ENCODE measurements at places on chromosomes 13 and 19.
A peak's percentile ranks its signal among the peaks of the same experiment; 100 is the strongest.

GRCh38 chr13:100608906-100609305 lies 20.3 kb upstream of the GGACT start:
- no peak for DNase-seq

GRCh38 chr13:79427265-79427664 lies 21.2 kb upstream of the RBM26 start:
- no peak for DNase-seq

DNA sequence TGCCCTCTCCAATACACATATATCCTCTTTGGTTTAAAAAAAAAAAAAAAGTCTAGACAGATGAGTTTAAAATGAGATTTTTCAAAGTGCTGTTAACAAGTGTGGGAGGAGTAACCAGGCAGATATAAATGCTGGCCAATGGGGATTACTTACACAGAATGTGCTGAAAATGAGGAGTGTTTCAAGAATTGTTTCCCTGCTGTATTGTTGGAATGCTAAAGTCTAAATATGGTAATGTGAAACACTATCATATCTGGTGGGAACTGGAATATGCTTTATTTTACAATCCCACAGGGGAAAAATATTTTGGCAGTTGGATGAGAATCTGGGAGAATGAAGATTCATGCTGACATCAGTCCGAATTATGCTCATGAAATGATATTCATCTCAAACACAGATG lies 250.7 kb downstream of the DCT start:
- no peak for DNase-seq

- DNase-seq: no peak
These were observed 2.4 kb upstream of the OR7A5 start for GRCh38 chr19:14837391-14837790.

GRCh38 chr13:94825507-94825906 lies 113.2 kb upstream of the SOX21 start:
- DNase-seq: no peak

DNA sequence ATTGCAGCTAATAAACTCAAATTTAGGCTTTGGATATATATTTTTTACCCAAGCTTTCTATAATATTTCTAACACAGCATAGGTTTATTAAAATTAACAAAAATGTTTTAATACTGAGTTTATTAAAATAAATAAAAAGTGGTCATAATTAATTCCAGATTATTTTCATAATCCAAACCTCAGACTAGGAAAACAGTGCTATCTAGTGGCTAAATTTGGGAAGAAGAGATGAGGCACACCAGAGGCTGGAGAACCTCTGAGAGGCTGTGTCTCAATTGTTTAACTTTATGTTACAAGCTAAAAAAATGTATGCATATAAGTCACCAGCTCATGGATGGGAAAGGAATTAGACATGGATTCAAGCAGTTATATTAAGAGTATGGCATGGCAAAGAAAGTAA lies 392.5 kb downstream of the DIAPH3 start:
- DNase-seq: no peak

DNA sequence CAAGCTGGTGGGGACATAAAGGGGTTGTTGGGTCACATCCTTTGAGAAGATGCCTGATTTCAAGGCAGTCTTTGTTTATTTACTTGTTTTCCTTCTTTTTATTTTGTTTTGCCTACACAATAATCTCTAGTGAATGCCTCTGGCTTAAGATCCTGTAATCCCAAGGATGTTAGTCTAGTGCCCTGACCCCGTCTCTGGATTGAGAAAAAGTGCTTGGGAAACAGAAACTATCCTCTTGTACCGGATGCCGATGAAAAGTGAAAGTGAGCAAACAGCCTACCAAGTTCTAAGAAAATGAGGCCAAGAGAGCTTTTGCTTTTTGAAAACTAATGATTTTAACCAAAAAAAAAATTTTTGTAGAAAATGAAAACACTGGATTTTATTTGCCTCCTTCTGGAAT lies 42.1 kb upstream of the C1QTNF9 start:
- DNase-seq: no peak

GRCh38 chr19:20968092-20968491 lies 45.0 kb downstream of the ZNF85 start:
- no peak for DNase-seq

GRCh38 chr19:45643927-45644771 lies 5.0 kb upstream of the EML2 start:
- DNase-seq: no peak

GRCh38 chr13:27168906-27169657 lies 2.5 kb downstream of the USP12 start:
- DNase-seq: no peak

- DNase-seq: no peak
These were observed 599 bp upstream of the F10 start for GRCh38 chr13:113121928-113122471.

- DNase-seq: no peak
These were observed 6.0 kb upstream of the EML2 start for GRCh38 chr19:45645068-45645630.

DNA sequence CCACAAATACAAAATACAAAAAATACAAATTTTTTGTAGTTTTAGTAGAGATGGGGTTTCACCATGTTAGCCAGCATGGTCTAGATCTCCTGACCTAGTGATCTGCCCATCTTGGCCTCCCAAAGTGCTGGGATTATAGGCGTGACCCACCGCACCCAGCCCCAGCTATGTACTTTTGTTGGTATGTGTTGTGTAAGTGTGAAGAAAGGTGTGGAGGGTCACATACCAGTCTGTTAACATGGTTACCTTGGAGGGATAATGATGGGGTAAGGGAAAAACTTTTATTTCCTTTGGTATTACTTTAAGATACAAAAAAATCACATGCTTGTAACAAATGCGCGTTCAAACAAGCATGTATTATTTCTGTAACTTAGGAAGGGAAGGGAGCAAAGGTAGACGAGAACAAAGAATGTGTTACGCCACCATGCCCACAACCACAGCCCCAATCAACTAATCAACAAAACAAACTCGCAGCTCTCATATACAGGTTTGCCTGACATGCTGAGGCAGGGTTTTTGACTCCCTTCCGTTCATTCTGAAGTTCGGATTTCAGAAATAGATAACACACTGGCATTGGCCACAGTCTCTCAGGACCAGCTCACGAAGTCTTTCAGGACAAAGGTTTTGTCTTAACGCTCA lies 13.5 kb upstream of the VWA8 start:
- no peak for DNase-seq

DNA sequence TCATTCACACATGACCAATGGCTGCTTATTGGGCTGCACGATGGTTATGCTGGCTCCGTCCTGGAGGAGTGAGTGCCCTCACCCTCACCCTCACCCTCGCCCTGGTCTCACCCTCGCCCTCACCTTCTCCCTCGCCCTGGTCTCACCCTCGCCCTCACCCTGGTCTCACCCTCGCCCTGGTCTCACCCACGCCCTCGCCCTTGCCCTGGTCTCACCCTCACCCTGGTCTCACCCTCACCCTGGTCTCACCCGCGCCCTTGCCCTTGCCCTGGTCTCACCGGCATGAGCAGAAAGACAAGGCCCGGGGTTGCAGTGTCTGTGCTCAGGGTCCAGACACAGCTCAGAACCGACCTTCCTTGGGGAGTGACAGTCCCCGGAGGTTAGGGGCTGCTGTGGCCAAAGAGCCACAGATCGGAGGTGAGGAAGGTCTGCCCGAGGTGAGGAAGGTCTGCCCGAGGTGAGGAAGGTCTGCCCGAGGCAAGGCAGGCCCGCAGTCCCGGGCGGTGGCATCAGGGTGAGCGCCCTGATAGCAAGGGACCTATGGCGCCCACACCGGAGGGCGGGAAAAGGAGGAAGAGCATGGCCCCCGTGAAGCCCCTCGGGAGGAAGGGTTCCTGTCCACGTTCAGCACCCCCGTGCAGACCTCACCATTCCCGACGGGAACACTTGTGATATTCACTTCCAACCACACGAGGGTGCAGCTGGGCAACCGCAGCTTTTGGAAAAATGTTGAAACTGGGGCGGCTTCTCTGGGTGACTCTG lies 65.6 kb downstream of the MCF2L start:
- peak; percentile 31 for DNase-seq

- no peak for DNase-seq
These were observed 576.9 kb downstream of the IRS2 start for GRCh38 chr13:109209526-109209925.

- no peak for DNase-seq
These were observed 13.9 kb upstream of the SIAH3 start for GRCh38 chr13:45865414-45865813.

DNA sequence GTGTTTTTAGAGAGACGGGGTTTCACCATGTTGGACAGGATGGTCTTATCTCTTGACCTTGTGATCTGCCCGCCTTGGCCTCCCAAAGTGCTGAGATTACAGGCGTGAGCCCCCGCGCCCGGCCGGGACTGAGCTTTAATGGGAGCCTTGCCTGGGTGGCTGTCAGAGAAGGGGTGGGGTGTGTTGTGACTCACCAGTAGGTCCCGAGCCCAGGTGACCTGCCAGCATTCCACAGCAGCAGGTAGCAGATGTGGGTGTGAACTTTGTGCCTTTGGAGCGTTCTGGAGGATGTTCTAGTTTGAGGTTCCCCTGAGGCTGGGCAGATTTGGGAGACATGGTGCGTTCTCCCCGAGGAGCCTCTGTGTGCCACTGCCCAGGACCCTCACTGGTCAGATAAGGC lies 7.1 kb upstream of the EPN1 start:
- no peak for DNase-seq

DNA sequence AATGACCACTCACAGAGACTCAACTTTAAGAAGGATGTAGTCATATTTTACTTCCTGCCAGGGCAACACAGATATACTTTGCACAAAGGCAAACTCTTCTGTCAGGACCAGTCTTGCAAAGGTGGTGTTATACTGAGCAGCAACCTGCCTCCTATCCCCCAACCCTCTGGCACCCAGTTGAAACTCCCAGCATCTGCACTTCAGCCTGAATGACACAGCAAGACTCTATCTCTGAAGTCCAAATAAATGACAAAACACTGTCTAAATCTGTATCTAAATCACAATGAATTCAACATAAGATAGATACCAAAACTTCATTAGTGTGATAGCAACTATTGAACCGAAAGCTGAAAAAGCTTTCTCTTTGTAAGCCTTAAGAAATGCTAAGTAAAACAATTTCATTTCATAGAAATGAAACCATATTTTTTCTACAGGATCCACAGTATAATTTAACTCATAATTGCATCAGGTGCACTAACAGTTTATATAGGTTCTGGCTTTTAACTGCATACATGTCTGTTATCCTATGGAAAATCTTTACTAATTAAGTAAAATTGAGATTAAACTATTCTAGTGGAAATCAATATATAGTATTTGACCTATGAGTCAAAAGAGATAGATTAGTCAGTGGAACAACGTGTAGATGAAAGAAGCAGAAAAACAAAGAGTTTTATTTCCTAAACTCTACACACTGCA lies 163.7 kb downstream of the TBC1D4 start:
- DNase-seq: no peak

GRCh38 chr13:31192306-31192705 lies 7.5 kb upstream of the B3GLCT start:
- no peak for DNase-seq

- DNase-seq: no peak
These were observed 37.3 kb downstream of the MBNL2 start for GRCh38 chr13:97259410-97259797.

DNA sequence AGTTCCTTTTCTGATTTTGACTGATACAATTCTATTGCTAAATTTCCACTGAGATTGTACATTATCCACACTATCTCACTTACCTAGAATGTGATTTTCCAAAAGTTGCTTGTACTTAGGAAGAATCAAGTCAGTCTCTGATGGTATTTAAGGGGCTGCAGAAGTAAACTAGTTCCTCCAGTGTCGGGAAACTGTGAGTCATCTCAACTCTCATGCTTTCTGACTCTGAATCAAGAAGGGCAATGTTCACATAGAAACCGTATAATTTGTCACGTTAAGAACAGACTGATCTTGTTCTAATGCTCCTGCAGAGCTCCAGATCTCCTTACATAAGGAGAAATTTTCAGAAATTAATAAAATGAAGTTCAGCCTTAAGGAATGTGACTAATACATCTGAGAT lies 369.3 kb downstream of the KLF5 start:
- no peak for DNase-seq

- DNase-seq: peak; percentile 73
These were observed 84.7 kb upstream of the DOCK9 start for GRCh38 chr13:99062593-99062992.

- DNase-seq: no peak
These were observed 101.9 kb downstream of the KLF12 start for GRCh38 chr13:74032325-74032724.

- DNase-seq: peak; percentile 13
These were observed 1.0 kb downstream of the AP2S1 start for GRCh38 chr19:46849610-46850009.

DNA sequence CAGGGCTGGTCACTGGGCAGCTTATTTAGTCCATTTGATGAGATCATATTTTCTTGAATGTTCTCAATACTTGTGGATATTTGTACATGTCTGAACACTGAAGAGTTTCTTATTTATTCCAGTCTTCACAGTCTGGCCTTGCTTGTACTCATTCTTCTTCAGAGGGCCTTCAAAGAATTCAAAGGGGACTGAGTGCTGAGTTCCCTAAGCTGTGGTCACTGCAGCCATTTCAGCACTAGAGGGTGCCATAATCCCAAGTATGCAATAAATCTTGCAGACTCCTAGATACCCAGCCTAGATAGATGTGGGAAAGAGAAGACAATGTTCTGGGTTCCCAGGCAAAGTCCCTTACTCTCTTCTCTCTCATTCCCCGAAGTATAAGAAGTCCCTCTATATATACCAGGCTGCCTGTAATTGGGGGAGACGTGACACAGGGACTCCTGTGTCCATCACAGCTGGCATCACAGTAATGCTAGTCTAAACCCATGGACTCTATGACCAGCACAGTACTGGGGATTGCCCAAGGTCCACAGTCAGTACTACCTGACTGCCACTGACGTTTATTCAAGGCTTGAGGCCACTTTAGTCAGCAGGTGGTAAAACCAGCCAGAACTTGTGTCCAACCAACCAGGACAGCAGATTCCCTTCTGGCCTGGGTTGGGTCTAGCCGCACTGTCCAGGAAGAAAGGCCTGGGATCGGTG lies 8.9 kb upstream of the VN1R1 start:
- no peak for DNase-seq

- DNase-seq: no peak
These were observed 318.8 kb downstream of the SHISA2 start for GRCh38 chr13:25733001-25733491.

DNA sequence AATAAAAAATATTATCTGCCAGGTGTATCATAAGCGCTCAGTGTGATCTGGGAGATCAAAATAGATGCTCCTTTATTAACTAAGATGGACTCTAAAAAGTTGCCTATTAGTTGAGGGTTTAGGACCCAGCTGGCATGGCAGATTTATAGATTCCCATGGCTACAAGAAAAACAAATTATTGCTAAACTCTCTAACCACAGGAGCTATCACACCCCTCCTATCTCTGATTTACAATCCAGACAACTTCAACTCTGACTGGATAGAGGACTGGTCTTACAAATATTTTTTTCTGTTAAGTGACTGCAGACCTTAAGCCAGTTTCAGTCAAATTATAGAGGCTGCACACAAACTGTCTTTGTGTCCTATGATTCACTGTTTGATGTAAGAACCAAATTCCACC lies 45.4 kb upstream of the MYCBP2 start:
- no peak for DNase-seq

- DNase-seq: no peak
These were observed 6.0 kb downstream of the SPATA13 start for GRCh38 chr13:24166561-24166960.
